Naive thymus-derived CD4-positive, alpha-beta T cell (primary cell): ENCODE measurements at places on chromosomes 2 and 18. TPM values are rescaled to one million over a fixed set of nuclear protein-coding genes. Genes with fewer than 3 reads are reported as not detected.

The PNPT1 gene
- 18.5 TPM for total RNA-seq

The CHAC2 gene
- 0.29 TPM for total RNA-seq

The SIX3 gene
- not detected for total RNA-seq

The SERPINB13 gene
- total RNA-seq, result not detected

The CMPK2 gene
- 60.3 and 63.0 TPM in 2 replicates for total RNA-seq

DNA sequence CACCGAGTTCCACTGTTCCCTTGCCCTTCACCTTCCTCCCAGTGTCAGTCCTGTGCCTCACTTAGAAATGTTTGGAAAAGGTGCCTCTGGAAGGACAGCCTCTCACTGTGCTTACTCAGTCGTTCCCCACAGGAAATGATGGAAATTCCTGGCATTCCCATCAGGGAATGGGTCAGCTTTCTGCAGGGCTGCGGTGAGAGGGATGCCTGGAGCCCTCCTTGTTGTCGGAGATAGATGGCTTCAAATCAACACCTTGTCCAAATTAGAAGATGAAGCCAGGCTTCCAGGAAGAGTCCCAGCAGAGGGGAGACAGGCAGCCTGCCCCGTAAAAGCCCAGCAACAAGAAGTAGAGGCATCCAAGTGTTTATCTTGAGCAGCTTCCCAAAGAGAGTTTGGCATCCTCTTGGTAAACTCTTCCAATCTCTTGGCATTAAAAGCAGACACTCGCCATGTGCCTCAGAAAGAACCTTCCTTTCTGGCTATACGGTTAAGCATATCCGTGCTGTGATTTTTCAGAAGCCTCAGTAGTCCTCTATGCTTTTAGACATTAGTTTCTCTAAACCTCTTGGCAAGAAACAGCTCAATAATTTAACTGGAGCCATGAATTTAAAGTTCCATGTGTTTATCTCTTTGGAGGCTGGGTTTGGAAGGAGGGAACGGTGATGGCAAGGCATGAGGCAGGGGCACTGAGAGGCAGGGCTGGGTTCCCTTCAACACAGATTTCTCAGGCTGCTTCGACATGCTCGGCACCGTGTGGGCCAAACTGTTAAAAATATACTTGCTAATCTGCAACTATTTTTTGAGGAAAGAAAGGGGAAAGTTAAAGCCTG, 25.1 kb downstream of the COLEC12 start:
- no peaks in the 10 kb centered on the region for H3K27me3 ChIP-seq
- H3K27ac ChIP-seq, result no peak overlapping the region
- no peak for DNase-seq
- no peak overlapping the region for H3K4me3 ChIP-seq

DNA sequence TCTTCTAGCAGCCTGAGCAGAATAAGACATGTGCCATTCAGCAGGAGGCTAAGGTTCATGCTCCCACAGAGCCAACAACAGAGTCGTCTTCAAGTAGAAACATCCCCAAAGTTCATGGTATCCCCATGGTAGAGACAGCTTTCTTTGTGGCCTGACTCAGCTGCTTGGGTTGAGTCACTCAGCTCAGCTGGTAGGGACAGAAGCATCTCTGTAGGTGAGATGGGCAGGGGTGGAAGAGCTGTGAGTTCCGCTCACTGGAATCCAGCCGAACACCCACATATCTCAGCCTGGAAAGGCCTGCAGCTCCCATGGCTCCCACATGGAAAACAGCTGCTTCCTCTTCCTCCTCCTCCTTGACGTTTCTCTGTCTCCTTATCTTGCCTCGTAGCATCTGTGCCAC, 792.7 kb downstream of the RNF144A start:
- H3K27ac ChIP-seq, result no peak overlapping the region
- no peaks in the 10 kb centered on the region for H3K27me3 ChIP-seq
- no peaks in the 10 kb centered on the region for H3K4me1 ChIP-seq
- no peak overlapping the region for H3K4me3 ChIP-seq

DNA sequence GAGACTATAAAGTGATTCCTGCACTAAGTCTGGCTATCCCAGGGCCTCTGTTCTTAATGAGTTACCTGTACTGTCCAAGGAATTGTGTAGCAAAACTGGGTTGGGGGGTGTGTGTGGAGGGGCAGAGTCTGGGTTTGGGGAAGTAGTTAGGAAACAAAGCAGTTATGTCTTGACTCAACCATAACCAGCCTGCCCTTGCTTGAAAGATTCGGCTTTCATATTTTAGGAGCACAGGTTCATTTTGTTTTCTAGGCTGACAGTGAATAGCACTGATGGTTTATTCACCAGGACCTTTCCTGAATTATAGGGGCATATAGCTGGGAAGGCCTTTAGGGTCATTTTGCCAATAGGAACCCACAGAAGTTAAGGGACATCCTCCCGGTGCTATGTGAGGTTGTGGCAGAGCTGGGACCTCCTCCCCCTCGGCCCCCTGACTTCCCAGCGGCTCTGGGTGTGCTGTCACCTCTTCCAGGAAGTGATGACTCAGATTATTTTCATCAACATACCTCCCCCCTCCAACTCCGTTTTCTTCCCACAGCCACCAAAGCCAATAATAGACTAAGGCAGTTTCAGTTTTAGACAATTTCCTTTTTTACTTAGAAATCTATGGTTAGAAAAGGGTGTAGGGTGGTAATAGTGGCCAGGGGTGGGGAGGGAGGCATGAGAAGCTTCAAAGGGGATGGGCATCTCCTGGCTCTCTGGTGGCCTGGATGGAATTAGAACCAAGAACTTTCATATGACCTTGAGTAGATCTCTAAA, 44.8 kb downstream of the SETBP1 start:
- no peaks in the 10 kb centered on the region for H3K4me1 ChIP-seq
- DNase-seq, result peak; percentile 69
- no peak overlapping the region for H3K27ac ChIP-seq
- no peaks in the 10 kb centered on the region for H3K36me3 ChIP-seq

- no peak for DNase-seq
- H3K36me3 ChIP-seq, result no peaks in the 10 kb centered on the region
- H3K27ac ChIP-seq, result no peak overlapping the region
- H3K4me3 ChIP-seq, result no peak overlapping the region
Measured at GRCh38 chr18:66655407-66655806, 51.5 kb upstream of the CDH19 start.

GRCh38 chr2:138112536-138112935, 148.3 kb downstream of the HNMT start:
- no peak for DNase-seq
- no peak overlapping the region for H3K27ac ChIP-seq
- no peaks in the 10 kb centered on the region for H3K36me3 ChIP-seq
- H3K4me3 ChIP-seq, result no peak overlapping the region
- no peaks in the 10 kb centered on the region for H3K4me1 ChIP-seq

- H3K4me1 ChIP-seq, result no peaks in the 10 kb centered on the region
- H3K27me3 ChIP-seq, result no peaks in the 10 kb centered on the region
- no peak overlapping the region for H3K4me3 ChIP-seq
- no peak for DNase-seq
- no peak overlapping the region for H3K27ac ChIP-seq
- H3K36me3 ChIP-seq, result no peaks in the 10 kb centered on the region
Measured at GRCh38 chr18:433960-434359, 66.5 kb downstream of the COLEC12 start.

GRCh38 chr2:236823041-236823629, 253.5 kb downstream of the ACKR3 start:
- H3K27ac ChIP-seq, result no peak overlapping the region
- H3K36me3 ChIP-seq, result no peaks in the 10 kb centered on the region
- no peak for DNase-seq

DNA sequence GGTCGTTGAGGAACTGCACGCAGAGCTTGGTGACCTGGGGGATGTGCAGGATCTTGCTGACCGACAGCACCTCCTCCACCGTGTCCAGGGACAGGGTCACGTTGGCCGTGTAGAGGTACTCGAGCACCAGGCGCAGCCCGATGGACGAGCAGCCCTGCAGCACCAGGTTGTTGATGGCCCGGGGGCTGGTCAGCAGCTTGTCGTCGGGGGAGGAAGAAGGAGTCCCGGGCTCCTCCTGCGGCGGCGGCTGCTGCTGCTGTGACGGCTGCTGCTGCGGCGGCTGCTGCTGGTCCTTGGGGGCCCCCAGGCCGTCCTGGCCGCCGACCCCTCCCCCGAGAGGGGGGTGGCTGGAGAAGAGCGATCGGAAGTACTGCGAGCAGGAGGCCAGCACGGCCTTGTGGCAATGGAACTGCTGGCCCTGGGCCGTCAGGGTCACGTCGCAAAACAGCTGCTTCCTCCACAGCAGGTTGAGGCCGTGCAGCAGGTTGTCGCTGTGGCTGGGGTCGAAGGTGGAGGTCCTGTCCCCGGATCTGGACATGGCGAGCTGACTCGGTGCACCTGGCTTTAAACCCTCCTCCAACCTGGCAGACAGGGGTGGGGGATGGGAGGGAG, 2.7 kb downstream of the KLHL14 start:
- no peaks in the 10 kb centered on the region for H3K36me3 ChIP-seq
- no peak overlapping the region for H3K27ac ChIP-seq
- no peak for DNase-seq
- H3K4me3 ChIP-seq, result no peak overlapping the region

DNA sequence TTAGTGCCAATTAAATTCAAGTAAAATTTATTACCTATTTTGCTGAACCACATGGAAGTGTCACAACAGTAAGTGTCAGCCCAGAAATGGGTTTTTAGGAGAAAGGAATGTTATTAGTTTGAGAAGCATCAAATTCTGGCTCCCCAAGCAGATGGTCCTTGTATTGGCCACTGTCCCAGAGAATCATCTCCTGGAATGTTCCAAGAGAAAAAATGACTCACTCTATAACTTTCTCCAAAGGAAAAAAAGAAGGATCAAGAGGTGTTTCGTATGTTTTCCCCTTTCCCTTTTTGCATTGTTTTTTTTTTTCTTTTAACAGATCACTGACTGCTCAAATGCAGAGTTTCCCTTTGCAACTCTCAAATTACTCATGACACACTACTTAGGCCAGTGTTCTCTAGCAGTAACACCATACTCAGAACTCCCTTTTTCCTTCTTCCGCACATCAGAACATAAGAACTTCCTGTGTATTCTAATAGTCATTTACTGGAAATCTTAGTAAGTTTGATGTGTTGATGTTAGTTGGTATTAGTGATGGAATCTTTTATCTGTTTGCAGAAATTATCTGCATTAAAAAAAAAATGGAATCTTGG, 390.3 kb downstream of the GPD2 start:
- H3K27ac ChIP-seq, result no peak overlapping the region
- no peaks in the 10 kb centered on the region for H3K4me1 ChIP-seq
- H3K36me3 ChIP-seq, result no peaks in the 10 kb centered on the region
- no peak overlapping the region for H3K4me3 ChIP-seq

DNA sequence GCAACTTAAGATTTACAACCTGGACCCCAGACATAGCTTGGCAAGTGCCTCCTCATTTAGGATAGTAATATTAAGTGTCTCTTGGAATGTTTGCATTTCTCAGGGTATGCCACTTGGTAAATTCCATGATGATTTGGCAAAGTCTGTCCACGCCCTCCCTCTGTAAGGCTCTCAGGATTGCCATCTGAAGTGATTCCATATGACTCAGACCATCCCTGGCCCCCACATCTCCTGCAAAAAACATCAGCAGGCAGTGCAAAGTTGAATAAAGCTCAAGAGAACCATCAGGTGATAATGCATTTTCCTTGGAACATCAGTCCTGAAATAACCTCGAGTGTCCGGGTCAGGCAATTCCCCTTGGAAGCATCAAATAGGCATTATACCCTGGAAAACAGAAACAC, 27.1 kb upstream of the PIEZO2 start:
- no peak overlapping the region for H3K27ac ChIP-seq
- no peaks in the 10 kb centered on the region for H3K4me1 ChIP-seq
- H3K4me3 ChIP-seq, result no peak overlapping the region
- DNase-seq, result no peak

DNA sequence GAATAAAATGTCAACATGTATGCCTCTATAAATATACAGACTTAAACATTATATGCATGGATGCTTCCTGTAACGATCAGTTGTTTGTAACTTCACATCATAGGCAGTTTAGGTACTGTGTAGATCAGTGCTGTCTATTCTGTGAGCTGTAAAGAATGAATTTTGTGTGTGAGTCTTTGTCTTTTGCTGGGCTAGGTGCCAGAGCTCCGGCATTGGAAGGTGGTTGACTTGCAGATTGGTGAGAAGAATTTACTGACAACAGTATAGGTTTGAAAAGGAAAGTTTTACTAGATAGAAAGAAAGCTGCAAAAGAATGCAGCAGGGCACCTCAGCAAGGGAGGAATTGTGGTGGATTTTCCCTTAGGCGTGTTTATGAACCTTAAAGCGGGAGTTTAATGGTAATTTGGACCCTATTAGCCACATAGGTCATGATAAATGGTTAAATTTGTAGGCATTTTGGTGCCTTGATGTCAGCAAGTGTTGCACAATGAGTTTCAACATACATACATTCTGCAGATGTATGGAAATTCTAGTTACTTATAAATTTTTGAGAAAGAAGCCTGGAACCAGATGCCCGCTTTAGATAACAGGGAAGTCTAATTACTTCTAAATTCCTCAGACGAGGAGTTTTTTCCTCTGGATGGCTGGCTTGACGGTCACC, 6.7 kb upstream of the QPCT start:
- no peak for DNase-seq
- no peaks in the 10 kb centered on the region for H3K27me3 ChIP-seq
- no peaks in the 10 kb centered on the region for H3K36me3 ChIP-seq
- H3K27ac ChIP-seq, result no peak overlapping the region

DNA sequence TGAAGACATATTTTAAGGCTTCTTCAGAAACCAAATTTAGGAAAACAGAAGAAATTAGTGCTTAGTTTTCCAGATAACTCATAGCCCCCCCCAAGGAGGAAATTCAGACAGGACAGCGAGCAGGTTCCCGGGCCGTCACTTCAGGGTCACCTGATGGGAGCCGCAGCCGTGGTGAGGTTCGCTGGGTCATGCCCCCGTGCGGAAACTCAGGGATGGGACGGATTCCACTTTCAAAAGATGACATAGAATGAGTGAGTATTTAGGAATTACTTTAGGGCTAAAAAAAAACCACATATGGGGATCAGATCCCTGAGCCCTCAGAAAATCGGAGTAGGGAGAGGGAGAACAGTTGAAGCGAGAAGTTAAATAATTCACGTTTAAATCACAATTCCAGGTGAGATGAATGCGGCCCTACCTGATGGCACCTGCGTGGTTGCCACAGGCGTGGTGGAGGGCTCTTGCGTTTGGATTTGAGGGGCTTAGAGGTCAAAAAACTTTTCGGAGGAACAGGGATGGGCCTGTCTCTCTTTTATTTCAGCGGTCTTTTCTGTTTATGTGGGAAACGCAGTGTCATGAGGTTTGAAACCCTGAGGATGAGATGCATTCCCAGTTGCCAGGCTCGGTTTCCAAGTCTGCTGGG, 114.4 kb downstream of the NFATC1 start:
- H3K27ac ChIP-seq, result no peak overlapping the region
- H3K27me3 ChIP-seq, result no peaks in the 10 kb centered on the region
- no peak for DNase-seq
- H3K4me3 ChIP-seq, result no peak overlapping the region
